NCI-H187 (cell line): ENCODE measurements at places on chromosomes 1 and 21.

GRCh38 chr1:163090321-163090945 lies 21.3 kb downstream of the RGS4 start:
- no peak for DNase-seq

GRCh38 chr1:186295980-186296379 lies 79.1 kb downstream of the TPR start:
- no peak for DNase-seq

DNA sequence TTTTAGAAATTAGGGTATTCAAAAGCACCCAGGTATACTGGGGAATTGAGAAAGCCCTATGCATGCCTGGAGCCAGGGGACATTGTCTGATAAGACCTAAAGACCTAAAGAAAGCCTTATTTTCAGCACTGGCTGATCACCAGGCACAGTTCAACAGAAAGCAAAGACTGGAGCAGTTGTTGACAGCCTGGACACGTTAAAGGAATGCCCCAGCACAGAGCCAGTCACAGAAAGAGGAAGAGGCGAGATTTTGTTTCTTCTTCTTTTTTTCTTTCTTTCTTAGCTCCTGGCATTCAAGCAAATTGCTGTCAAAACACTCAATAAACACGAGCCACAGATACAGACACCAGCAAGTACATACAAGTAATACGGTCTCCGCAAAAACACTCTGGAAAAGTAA lies 40.4 kb downstream of the RNF187 start:
- no peak for DNase-seq

- no peak for DNase-seq
Observed at GRCh38 chr1:189312499-189312898, 1165.2 kb downstream of the BRINP3 start.

DNA sequence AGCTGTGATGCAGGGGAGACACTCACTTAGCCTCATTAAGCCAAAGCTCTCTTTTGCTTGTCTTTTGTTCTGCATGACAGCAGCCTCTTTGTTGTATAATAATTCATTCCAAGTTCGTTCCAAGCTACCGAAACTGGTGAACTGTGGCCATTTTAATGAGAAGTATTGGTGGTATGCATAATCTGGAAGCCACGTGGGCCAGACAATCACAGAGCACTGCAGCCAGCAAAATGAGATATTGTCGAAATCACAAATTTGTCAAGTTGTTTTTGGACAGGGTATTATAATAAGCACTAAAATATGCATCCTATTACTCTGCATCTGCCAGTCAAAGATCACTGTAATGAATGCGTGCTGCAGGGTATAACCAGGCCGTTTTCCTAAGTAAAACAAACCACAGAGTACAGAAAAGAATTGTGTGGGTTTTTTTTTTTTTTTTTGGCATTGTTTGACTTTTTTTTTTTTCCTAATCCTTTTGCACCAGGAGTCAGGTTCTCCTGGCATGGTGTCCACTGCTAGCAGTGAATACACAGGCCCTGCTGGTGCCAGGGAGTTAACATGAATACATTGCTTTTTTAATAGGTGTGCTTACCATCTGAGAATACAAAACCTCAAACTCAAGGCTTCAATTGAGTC lies 423.9 kb downstream of the PTBP2 start:
- no peak for DNase-seq

DNA sequence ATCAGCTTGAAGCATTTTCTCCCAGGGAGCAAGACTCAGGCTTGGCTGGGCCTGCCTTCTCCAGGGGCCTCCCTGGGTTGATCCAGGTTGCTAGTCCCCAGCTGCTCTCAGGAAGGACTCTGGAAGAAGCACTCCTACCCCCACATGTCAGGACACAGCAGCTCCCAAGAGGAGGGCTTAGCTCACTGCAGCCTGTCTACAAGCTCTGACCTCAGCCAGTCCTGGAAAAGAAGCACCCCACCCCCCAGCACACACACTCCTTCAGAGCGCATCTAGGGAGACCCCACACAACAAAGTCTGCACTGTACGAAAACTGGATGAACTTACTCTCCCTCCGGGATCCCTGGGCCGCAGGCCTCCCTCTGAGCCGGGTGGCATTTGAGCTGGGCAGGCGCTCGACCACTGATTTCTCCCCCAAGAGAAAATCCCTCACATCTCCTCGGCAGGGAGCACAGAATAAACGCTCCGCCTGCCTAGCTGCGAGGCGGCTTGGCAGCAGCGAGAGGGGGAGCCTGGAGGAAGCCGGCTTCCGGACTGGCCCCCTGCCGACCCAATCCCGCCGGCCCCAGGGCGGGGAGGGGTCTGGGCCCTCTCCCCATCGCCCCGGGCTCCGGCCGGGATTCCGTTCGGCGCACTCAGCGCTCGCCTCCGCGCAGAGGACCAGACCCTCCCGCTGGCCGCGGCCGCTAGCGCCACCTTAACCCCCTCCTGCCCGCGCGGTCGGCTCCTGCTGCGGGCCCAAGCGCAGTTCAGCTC lies at the start of gene KCNA2:
Gene KCNA2 (minus strand): TSS at position 458 of the 756 bp plus-strand sequence. CDS start 1,576 bp downstream, outside the sequence.
- no peak for DNase-seq

GRCh38 chr1:39016604-39017171 lies 9.5 kb upstream of the NDUFS5 start:
- DNase-seq = no peak

DNA sequence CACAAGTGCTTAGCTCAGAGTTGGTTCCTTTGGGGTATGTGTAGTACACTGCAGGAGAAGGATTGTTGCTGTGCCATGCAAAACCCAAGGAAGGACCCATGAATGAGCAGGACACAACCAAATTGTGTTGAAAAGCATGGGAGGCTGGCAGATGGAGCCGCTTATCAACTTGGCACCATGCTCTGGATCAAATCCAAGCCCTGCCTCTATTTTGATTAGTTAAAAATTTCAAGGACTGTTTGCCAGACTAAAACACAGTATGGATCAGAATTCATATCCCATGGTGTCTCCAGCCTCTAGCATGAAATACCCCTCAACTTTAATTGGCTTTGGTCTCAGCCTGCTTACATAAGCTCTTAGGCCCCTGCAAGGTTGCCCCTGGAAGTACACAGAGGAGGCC lies 27.8 kb downstream of the CCDC185 start:
- DNase-seq = no peak

DNA sequence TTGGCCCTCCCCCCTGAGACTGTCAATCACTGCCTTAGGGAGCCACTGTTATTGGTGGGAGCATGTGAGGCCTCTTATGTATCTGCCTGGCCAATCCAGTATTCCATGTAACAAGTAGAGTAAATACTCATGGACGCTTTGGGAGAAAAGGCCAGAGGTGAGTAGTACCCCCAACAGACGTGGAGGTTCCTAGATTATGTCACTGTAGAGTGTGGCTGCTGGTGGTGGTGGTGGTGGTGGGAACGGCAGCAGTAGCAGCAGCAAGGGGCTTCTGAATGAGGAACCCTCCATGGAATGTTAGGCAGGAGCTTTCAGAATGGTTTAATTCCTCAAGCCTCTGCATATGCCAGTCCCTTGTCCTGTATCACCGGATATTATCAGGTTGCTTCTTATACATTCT lies 118.5 kb downstream of the UCK2 start:
- DNase-seq = no peak

DNA sequence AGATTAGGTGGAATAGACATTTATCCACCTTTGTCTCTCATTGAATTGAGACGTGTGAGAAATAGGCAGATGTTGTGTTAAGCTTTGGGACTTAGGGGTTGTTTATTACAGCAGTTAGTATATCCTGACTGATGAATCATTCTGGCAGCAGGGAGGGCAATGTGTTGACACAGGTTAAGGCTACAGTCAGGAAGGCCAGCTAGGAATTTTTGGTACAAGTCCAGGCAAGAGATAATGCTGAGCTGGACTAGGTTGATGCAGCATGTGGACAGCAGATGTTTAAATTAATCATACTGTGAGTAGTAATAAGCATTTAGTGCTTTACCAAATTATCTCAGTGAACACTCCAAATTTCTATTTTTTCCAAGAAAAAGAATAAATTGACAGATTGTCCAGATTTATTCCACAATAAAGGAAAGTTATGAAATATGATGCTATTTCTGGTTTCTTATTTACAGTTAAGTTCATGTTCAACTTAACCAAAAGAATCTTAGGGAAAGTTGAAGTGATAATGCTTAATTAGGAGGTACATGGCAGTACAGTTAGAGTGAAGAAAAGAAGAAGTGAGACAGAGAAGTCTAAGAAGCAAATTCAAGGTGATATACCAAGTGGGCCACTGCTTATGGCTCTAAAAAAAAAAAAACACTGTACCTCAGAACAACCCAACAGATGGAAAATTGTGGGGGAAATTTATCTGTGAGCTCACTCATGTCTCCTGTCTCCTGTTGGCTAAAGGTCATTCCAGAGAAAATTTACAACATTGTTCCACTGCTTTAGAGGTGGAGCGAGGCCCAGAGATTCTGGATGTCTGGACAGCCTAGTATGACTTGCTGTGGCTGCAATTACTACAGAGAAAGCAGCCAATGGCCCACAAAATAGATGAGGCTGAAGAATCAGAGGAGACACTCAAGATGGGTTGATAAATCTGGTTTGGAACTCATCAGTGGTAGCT lies 102.7 kb upstream of the C21orf91 start:
- no peak for DNase-seq

DNA sequence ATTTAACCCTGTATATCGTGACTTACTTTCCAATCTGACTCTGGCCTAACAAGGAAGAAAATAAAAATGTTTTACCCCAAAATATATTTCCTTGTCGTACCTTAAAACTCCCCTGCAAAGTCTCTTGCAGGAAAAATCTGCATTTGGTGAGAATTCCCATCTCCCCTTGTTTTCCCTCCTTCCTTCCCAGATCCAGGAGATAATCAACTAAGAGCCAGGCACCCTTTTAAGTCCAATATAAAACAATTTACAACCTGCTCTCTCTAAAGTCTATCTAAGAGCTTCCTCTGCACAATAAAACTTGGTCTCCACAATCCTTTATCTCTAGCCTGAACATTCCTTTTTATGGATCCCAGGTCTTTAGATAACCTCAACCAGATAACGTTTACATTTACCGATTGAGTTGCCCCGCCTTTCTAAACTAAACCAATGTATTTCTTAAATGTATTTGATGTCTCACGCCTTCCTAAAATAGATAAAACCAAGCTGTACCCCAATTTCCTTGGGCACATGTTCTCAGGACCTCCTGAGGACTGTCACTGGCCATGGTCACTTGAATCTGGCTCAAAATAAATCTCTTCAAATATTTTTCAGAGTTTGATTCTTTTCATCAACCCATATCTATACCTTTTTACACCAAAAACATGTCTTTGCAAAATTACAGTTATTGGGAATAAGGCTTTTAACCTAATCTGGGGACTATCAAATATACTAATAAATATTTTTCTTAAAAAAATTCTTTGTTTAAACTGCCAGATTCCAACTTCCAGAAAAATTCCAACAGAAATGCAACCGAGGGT lies 993 bp downstream of the DDX59 start:
- DNase-seq = no peak

DNA sequence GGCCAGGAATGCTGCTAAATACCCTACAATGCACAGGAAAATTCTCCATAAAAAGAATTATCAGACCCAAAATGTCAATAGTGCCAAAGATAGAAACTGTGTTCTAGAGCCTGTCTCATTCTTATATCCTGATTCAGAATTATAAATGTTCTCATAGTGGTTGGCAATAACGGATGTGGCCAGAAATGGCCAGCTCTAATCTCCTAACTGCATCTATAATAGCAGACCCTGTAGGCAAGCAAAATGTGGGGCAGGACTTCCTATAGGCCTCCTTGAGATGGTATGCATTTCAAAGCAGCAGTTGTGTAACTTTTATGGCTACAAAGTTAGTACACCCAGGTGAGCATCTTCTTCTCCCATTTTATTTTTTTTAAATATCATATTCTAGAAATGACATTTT lies 95.9 kb upstream of the SGIP1 start:
- DNase-seq = no peak

DNA sequence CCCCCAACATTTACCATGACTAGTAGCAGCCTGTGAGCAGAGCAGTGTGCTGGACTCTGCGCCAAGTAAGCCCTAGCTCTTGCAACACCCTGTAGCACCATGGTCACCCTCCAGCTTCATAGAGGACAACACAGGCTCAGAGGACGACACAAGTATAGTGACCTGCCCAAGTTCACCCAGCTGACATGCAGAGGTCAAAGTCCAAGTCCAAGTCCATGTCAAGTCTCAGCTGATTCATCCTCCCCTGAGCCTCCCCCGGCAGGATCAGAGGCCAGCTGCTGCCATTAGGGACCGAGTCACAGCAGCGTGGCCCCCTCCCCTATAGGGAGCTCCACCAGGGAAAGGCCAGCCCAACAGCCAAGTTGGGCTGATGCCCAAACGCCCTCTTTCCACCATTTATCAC lies 15.9 kb downstream of the SDC3 start:
- no peak for DNase-seq

DNA sequence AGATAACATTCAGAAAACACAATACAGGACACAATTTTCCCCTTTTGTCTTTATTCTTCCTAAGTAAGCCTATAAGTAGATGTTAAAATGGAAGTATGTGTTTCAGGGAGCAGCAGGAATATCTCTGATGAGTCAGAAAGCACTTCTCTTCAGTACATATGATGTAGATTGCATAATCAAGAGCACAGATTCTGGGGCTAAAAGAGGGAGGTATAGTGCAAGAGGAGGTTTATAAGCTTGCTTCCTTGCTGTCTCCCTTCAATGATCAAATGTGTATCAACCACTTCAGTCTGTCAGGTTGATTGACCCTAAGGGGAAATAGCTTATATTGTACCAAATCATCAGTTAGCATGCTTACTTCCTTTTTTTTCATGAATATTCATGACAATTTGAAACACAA lies 822.8 kb downstream of the BRINP3 start:
- no peak for DNase-seq

DNA sequence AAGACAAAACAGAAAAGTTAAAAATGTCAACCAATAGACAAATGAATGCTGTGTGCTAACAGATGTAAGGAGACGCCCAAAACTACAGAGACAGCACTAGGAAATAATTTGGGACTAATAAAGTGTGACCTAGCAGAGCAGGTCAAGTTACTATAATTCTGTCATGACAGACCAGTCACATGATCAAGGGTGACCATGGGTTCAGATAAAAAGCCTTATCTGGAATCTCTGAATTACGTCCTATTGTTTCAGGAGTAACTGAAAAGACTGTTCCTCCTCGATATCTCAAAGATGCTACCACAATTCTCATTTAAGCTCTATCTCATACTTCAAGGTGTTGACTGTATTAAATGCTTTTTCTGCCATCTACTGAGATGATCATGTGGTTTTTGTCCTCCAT lies 31.6 kb downstream of the PARP1 start:
- no peak for DNase-seq

DNA sequence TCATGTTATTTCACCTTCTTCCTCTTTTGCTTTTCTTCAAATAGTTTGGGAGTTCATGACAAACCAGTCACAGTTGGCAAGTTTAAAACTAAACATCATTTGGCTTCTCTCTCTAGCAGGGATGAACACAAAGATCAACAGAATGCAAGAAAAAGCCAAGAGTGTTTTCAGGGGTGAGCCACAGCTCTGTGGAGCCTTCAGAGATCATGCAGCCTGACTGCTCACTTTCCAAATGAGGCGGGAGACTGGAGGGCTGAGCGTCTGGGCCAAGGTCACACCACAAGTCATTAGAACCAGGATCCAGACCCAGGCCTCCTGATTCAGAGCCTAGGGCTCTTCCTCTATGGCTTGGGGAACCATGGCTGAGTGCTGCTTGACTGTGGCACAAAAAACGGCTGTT lies 2.7 kb downstream of the DPT start:
- no peak for DNase-seq
